ENCODE measurements at places on chromosomes 7 and 10. TPM values are rescaled to one million over a fixed set of nuclear protein-coding genes. Genes with fewer than 3 reads are reported as not detected.

DNA sequence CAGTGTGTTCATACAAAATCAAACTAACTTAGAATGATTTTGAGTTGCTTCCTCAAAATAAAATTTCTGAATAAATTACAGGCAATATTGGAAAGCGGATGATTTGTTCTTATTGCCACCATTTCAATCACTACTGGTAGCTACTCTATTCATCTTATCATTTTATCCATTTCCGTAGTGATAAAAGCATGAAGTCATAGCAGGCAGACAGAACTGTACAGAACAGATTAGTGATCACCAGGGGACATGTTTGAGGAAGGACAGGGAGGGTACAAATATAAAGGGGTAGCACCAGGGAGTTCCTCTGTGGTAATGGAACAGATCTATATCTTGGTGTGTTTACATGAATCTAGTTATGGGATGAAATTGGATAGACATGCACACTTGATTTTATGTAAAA, 138.5 kb downstream of the WNT2 start:
- DNase-seq, result no peak

The ZFAND2A gene
- 22.2 TPM for polyA plus RNA-seq

The WEE2 gene
- 0.57 TPM for polyA plus RNA-seq

DNA sequence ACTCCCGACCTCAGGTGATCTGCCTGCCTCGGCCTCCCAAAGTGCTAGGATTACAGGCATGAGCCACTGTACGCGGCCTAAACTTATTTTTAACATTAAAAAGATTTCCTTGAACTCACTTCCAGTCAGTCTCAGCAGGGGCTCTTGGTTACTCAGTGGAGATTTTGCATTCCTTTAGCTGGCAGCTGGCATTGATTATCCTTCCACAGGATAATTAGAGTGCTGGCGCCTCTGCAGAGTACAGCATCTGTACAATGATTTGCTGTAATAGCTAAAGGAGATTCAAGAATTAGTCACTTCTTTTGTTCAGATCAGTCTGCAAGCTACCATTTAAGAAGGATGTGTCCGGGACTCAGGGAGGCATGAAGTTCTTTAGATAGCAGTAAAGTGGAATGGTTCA, 125.0 kb upstream of the NPY start:
- DNase-seq, result no peak

DNA sequence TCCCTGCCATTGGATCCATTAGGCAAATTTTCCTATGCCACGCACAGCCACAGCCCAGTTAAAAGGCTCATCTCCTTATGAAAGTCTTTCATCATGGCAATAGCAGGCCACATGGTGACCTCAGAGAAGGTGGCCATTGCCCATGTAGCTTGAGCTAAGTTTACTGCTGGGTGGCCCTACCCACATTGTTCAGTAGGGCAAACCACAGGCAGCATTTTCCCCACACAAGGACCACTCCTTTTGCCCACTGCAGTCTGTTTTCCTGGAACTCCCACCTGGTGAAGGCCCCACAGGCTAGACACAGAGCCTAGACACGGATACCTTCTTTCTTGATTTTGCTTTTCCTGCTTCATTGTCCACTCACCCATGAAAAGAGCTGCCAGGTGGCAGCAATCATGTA, 101.5 kb upstream of the NPVF start:
- no peak for DNase-seq

The CFAP43 gene
- 13.9 TPM for polyA plus RNA-seq

GRCh38 chr7:132298790-132299189, 277.5 kb downstream of the PLXNA4 start:
- DNase-seq, result no peak
